ENCODE measurements at places on chromosomes 6 and 20. TPM values are rescaled to one million over a fixed set of nuclear protein-coding genes. Genes with fewer than 3 reads are reported as not detected.
A peak's percentile ranks its signal among the peaks of the same experiment; 100 is the strongest.

GRCh38 chr6:142857233-142857761, 87.7 kb downstream of the HIVEP2 start:
- H3K36me3 ChIP-seq = no peaks in the 10 kb centered on the region
- H3K4me3 ChIP-seq = no peak overlapping the region
- DNase-seq = no peak
- no peaks in the 10 kb centered on the region for H3K27me3 ChIP-seq
- no peak overlapping the region for H3K27ac ChIP-seq

- DNase-seq = no peak
- H3K36me3 ChIP-seq = no peaks in the 10 kb centered on the region
- H3K4me3 ChIP-seq = no peak overlapping the region
- H3K4me1 ChIP-seq = no peaks in the 10 kb centered on the region
- no peak overlapping the region for H3K27ac ChIP-seq
These were observed 130.2 kb upstream of the CEP162 start for GRCh38 chr6:84357631-84358030.

DNA sequence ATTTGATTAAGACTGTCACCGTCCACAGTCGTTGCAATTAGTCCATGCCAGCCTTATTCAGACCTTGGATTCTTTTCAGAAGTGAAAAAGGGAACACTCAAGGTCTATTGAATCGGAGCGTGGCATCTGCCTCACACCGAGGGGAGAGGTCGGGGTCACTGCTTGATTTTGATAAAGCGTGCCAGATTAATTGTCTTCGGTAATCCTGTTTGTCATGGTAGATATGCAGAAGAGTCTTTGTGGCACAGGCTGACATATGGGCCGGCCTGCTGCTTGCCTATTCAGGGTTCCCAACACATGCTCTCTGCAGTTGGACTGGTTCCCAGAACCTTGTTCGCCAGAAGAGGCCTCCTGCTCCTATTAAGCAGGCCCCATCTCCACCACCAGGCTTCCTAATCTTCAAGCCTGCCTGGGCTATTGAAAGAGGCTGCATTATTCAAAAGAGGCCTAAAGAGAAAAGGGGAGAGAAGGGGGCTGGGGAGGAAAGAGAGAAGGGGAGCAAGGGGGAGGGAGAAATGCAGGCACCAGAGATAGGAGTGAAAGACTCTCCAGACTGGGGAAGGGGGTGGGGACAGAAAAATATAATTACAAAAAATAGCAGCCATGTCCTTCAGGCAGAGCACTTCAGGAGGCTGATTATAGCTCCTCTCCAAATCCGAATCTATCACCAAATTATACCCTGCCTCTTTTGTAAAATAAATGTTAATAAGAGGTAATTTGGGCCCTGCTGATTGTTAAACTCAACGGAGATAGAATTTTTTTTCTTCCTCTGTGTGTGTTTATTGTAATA, 611.3 kb downstream of the HDGFL1 start:
- H3K4me3 ChIP-seq = no peak overlapping the region
- no peaks in the 10 kb centered on the region for H3K4me1 ChIP-seq
- peak; percentile 64 for DNase-seq
- no peaks in the 10 kb centered on the region for H3K36me3 ChIP-seq
- no peaks in the 10 kb centered on the region for H3K27me3 ChIP-seq

GRCh38 chr6:92216717-92217116, 1202.6 kb downstream of the EPHA7 start:
- H3K36me3 ChIP-seq = no peaks in the 10 kb centered on the region
- H3K4me3 ChIP-seq = no peak overlapping the region
- H3K27me3 ChIP-seq = no peaks in the 10 kb centered on the region
- no peak overlapping the region for H3K27ac ChIP-seq

DNA sequence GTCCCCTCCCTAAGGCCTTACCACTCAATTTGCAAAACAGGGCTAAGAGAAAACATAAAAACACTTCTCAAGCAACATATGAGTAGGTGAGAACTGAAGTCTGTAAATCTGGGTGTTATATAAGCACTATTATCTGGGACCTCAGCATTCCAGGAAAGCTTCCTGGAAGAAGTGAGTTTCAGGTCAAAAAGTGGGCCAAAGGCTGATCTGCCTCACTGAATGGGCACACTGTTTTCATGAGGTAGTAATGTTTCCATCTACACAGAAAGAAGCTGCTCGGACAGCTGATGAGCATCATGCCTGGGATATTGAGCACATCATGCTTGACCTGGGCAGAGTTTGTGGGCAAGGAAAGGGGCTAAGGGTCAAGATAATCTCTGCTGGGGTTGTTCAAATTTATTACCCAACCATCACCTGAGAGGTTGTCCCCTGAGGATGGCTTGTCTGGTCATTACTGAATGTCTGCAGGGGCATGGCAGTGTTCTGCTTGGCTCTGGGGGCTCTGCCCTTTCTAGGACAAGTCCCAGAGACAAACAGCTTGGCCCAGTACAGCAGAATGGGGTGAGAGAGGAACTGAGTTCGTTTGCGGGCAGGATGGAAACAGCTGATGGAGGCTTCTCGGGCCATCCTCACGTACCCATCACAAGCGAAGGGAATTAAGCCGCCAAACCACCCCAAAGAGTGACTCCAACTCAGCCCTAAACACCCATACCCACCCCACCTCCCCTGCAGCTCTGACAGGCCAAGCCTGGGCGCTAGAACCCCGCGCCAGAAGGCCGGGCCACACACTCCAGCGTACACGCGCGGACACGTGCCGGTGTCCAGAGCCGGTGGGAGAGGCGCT, 1.2 kb upstream of the SYNJ2 start:
- H3K36me3 ChIP-seq = no peaks in the 10 kb centered on the region
- peak overlapping the region; percentile 83 for H3K4me3 ChIP-seq
- H3K27ac ChIP-seq = no peak overlapping the region
- DNase-seq = peak; percentile 67

DNA sequence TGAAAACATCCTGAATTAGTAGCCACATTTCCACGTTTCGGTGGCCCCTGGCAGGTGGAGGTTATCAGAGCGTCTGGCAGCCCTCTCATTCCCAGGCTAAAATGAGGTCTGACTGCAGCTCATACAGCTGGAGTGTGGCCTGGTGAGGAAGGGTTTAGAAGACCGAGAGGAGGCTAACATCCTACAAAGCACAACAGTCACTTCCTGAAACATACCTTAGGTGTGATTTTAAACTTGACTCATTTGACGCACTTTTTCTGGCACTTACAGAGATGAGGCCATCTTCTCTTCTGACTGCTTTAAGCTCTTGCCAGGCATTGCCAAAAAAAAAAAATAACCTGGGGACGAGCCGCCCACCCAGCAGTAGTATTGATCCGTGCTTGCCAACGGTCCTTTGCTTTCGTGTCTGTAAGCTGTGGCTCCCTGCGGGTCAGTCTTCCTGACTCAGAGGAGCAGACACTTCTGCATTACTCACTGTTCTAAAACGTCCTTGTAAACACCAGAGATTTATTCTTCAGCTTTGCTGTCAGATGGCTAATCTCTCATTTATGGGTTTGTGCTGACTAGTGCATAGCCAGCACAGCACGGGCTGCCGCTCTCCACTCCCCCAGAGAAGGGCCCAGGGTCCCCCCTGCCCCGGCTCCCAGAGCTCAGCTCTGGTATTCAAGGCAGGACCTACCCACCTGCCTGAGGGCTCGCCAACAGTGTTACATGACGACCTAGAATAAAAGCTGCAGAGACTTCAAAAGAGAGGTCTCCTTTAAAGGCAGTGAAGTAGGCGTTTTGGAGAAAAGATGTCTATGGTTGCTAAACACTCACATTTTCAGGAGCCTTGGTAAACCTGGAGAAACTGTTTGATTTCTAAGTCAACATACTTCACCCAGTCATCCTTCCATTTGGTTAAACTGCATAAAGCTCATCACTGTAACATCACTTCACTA, 78.5 kb upstream of the FRMD1 start:
- no peaks in the 10 kb centered on the region for H3K36me3 ChIP-seq
- peaks cover 9% of the 10 kb centered on the region for H3K4me1 ChIP-seq

- H3K36me3 ChIP-seq = no peaks in the 10 kb centered on the region
- no peak for DNase-seq
- H3K4me1 ChIP-seq = peaks cover 4% of the 10 kb centered on the region
- H3K27ac ChIP-seq = no peak overlapping the region
- peaks cover 12% of the 10 kb centered on the region for H3K27me3 ChIP-seq
- no peak overlapping the region for H3K4me3 ChIP-seq
These were observed 690 bp downstream of the GDAP1L1 start for GRCh38 chr20:44247586-44248409.

GRCh38 chr6:30612687-30613248, 4.3 kb downstream of the PPP1R10 start:
- no peak for DNase-seq
- H3K4me1 ChIP-seq = peaks cover 30% of the 10 kb centered on the region

GRCh38 chr6:89581689-89582088, 56.9 kb downstream of the LYRM2 start:
- H3K4me1 ChIP-seq = no peaks in the 10 kb centered on the region
- no peaks in the 10 kb centered on the region for H3K36me3 ChIP-seq
- H3K27ac ChIP-seq = no peak overlapping the region
- no peak for DNase-seq

- no peak overlapping the region for H3K4me3 ChIP-seq
- H3K36me3 ChIP-seq = no peaks in the 10 kb centered on the region
- H3K4me1 ChIP-seq = no peaks in the 10 kb centered on the region
- H3K27ac ChIP-seq = no peak overlapping the region
These were observed 10.7 kb upstream of the RFX6 start for GRCh38 chr6:116866281-116866871.

DNA sequence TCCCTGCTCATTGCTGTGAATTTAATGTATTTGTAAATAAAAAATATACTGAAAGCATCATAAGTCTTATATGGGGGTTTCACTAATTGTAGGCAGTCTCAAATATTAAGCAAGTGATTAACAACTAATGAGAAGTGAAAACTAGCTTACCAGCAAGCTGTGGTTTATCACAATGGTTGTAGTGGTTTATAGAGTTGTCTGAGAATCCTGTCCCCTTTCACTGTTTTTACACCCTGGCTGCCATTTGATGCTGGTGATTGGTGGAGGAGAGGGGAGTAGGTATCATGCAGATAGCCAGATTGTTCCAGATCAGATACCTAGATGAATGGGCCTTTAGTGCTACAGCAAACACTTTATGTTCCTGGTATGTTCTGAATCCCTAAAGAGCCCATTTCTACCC, 6.0 kb downstream of the MKKS start:
- no peak for DNase-seq
- no peak overlapping the region for H3K4me3 ChIP-seq
- no peak overlapping the region for H3K27ac ChIP-seq
- H3K27me3 ChIP-seq = no peaks in the 10 kb centered on the region

GRCh38 chr20:62925076-62925419, 1.3 kb downstream of the DIDO1 start:
- no peaks in the 10 kb centered on the region for H3K36me3 ChIP-seq
- H3K27ac ChIP-seq = peak overlapping the region; percentile 97
- no peaks in the 10 kb centered on the region for H3K27me3 ChIP-seq
- H3K4me3 ChIP-seq = peak overlapping the region; percentile 88

- H3K4me1 ChIP-seq = peaks cover 9% of the 10 kb centered on the region
- no peaks in the 10 kb centered on the region for H3K36me3 ChIP-seq
- no peak overlapping the region for H3K4me3 ChIP-seq
- no peak for DNase-seq
These were observed 24.4 kb downstream of the CAP2 start for GRCh38 chr6:17417817-17418216.

GRCh38 chr6:26234421-26235301, 130.3 kb upstream of the BTN3A2 start:
- H3K4me1 ChIP-seq = peaks cover 5% of the 10 kb centered on the region
- peak overlapping the region; percentile 52 for H3K4me3 ChIP-seq
- H3K27ac ChIP-seq = peak overlapping the region; percentile 84
- DNase-seq = no peak
- H3K27me3 ChIP-seq = peaks cover 68% of the 10 kb centered on the region

DNA sequence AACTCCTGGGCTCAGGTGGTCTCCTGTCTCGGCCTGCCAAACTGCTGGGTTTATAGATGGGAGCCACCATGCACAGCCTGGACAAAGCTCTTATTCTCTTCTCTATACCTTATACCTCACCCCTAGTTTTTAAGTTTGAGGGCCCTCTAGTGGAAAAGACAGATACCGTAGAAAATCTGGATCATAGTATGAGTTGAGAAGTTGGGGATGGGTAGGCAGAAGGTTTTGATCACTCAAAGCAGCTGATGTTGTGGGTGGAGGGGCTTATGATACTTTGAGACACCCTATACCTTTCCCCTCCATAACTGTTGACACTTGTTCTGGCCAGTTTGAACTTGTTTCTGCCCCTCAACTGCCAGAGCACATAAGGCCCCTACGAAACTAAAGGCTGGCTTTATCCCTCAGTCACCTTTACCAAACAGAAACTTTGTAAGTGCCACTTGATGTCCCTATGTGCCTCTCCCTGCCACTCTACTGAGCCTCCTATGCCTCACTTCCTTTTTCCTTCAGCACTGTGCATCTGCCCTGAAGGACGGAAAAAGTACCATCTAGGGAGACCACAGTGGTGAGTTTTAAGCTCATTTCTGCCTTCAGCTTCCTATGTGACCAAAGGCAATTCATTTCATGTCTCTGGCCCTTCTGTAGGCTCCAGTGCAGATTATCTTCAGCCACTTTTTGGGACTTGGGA, 28.6 kb downstream of the RALY start:
- no peaks in the 10 kb centered on the region for H3K36me3 ChIP-seq
- DNase-seq = no peak
- no peak overlapping the region for H3K27ac ChIP-seq
- H3K4me1 ChIP-seq = peaks cover 56% of the 10 kb centered on the region
- H3K4me3 ChIP-seq = no peak overlapping the region

DNA sequence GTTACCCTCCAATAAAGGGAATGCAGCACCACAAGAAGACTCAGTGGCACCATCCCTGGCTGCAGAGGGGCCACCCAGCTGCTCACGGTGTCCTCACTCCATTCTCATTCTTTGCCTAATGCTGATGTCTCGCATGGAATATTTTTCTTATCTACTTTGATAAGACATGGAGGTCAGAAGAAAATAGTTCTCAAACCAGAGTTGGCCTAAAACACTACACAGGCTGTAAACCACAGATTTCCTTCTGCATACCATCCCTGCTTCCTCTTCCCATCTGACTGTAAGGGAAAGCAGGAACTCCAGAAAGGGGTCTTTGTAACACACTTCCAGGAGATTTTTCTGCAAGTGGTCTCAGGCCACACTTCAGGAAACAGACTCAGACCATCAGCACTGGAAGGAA, 43.1 kb upstream of the CD93 start:
- no peak overlapping the region for H3K4me3 ChIP-seq
- H3K36me3 ChIP-seq = no peaks in the 10 kb centered on the region
- no peak for DNase-seq

MYBL2 gene
- total RNA-seq = 1.0 TPM

GSTA1 gene
- total RNA-seq = 1.9 TPM

PRICKLE4 gene
- 14.2 TPM for total RNA-seq

DZANK1 gene
- total RNA-seq = 2.7 TPM

Measured in upper lobe of right lung (tissue), 1 donor.